HFFc6 (cell line): ENCODE measurements at places on chromosomes 2 and 18.

DNA sequence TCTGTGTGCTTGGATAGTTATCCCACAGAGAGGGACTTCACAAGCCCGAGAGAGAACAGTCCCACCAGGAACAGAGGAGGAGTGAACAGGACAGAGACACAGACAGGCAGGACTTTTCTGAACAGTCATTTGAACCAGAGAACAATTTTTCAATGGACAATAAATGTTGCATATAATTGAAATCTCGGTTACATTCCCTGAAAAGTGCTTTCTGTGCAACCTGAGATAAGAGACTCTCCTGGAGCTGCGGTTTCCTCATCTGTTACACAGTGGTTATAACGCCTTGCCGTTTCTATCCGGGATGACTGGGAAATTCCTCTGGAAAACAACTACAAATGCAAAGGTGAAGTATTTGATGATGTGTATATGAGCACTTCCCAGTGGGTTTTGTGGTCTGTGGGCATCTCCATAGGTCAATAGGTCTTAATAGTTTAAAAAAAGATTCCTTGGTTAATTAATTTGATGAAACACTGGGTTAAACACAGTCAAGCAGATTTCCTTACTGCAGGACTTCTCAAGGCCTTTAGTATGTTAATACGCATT lies 87.2 kb upstream of the HPCAL1 start:
- no peak for DNase-seq

DNA sequence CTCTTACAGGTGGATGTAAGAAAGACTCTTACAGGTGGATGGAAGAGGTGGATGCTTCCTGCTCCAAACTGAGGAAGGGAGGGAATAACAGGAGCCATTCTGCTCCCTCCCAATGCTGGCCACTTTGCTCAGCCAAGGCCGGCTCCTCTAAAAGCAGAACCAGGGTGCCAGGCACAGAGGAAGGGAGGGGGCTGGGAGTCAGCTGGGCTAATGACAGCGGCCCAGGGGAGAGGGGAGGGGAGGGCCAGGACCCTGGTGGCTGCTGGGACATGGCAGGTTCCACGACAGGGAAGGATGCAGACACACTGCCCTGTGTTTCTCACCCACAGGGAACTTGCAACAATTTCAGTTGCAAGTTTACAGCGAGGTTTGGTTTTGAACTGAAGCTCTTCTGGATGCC lies 173.4 kb downstream of the ANAPC1 start:
- no peak for DNase-seq

GRCh38 chr2:46813680-46814079 lies 101.9 kb downstream of the MCFD2 start:
- DNase-seq, result no peak

GRCh38 chr2:240461471-240462072 lies 26.1 kb downstream of the GPC1 start:
- no peak for DNase-seq

GRCh38 chr2:52428224-52428623 lies 1339.4 kb upstream of the CHAC2 start:
- no peak for DNase-seq

GRCh38 chr2:158998551-158999248 lies 30.3 kb downstream of the TANC1 start:
- DNase-seq, result no peak

- DNase-seq, result no peak
Measured at GRCh38 chr2:205733648-205734047, 51.3 kb downstream of the NRP2 start.

DNA sequence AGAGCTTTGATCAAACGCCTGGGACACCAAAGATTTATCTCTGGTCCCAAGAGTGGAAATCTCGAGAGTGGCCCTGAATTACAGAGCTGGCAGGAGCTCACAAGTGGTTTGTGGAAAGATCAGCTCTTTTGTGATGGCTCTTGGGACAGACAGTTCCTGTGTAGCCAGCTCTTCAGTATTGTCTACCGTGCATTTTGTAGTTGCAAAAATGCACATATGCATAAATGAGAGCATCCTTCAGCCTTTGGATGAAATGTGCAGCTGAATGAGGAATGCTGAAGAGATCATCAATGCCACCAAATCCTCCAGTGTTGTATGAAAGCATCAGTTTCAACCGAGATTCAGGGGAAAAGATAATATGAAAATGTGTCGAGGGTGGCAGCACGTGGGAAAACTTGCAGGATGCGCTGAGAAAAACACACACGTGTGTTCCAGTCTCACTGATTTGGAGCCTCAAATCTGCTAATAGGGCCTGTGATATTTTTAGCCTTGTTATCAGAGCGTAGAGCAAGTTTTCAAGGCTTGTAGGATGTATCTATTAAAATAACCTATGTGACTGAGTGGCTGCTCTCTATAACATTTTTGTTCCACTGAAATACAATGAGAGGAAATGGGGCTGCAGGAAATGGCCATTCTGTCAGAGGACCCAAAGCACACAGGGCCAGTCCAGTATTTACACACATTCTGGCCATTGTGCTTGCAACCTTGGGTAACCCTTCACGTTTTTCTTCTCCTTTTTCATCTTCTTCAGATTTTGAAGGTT lies 138.7 kb downstream of the PRKCE start:
- no peak for DNase-seq

- DNase-seq, result no peak
Measured at GRCh38 chr2:128941751-128942150, 623.1 kb upstream of the HS6ST1 start.

- DNase-seq, result peak; percentile 43
Measured at GRCh38 chr2:231132129-231132528, 7.3 kb upstream of the HTR2B start.

GRCh38 chr2:83069724-83070123 lies 1389.4 kb downstream of the SUCLG1 start:
- DNase-seq, result peak; percentile 13

DNA sequence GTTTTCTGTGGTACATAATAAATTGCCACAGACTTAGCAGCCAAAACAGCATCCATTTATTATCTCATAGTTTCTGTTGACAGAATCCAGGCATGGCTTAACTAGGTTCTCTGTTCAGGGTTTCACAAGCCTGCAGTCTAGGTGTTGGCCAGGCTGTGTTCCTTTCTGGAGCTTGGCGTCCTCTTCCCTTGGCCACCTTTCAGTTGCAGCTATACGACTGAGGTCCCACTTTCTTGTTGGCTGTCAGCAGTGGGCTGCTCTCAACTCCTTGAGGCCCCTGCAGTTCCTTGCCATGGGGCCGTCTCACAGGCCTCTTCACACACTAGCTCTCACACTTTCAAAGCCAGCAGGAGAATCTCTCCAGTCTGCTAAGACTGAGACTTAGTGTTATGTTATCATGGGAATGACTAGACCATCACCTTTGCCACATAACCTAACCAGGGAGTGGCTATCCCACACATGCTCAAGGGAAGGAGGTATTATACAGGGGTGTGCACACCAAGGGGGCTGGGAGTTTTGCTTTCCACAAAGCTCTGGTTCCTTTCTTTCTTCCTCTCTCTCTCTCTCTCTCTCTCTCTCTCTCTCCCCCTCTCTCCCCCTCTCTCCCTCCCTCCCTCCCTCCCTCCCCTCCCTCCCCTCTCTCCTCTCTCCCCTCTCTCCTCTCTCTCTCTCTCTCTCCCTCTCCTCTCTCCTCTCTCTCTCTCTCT lies 15.8 kb downstream of the RIOK3 start:
- DNase-seq, result no peak

- no peak for DNase-seq
Measured at GRCh38 chr2:150557020-150557600, 69.6 kb upstream of the RND3 start.

DNA sequence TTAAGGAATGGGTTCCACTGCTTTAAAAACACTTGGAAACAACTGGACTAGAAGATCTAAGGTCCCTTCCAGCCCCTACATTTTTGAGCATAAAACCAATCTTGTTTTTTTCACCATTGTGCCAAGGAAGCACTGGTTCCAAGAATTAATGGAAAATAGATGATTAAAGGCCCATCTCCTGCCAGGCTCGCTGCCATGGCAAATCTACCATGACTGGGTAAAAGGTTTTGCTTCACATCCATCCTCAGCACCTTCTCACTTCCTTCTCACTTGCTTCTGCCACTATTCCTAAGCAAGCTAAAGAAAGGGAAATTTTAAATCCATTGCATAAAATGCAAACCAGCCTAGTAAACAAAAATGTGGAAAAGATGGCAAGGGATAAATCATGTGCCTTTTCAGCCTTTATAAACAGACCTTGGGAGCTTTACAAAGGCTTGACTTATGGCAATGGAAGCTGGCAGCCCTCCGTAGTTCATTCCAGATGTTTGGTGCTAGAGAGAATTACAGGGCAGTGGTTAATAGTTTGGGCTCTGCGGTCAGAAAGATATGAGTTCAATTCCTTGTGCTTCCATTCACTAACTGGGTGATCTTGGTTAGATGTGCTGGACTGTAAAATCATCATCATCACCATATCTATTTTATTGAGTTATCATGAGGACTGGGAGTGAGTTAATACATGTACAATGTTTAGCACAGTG lies 27.0 kb upstream of the ST3GAL5 start:
- DNase-seq, result no peak

DNA sequence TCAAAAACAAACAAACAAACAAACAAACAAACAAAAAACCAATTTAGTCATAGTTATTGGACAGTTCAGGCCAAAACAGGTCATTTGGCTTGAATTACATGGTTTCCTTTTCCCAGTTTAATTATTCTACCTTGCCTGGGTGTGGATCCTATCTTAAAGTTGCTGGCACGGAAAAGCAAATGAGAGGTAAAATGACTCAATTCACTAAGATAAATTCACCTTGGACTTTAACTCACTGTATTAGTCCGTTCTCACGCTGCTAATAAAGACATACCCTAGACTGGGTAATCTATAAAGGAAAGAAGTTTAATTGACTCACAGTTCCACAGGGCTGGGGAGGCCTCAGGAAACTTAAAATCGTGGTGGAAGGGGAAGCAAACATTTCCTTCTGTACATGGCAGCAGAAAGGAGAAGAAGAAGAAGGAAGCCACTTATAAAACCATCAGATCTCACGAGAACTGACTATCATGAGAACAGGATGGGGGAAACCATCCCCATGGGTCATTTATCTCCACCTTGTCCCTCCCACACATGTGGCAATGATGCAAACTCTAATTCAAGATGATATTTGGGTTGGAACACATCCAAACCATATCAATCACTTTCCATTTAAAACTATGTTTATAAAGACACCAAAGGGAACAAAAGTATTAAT lies 22.5 kb upstream of the TRAPPC8 start:
- DNase-seq, result no peak

DNA sequence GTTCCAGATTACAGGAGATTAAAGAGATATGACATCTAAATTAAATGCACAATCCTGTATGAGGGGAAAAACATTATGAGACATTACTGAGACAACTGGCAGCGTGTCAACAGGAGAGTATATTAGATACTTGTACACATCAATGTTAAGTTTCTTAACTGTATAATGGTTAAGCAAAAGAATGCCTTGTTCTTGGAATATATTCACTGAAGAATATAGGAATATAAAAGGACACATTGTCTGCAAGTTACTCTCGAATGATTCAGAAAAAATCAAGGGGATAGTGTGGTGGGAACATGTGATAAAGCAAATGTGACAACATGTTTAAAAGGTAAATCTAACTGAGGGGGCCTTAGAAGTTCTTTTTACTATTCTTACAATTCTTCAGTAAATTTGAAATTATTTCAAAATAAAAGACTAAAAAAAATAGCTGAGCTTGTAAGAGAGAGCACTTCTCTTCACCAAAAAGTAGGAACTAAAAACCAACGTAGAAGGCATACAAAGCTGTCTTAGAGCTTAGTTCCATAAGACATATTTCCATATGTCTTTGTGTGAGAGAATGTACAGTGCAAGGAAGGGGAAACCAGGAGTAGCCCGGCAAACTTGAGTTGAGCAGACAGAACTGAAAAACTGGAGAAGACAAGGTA lies 7.5 kb downstream of the WDPCP start:
- no peak for DNase-seq

DNA sequence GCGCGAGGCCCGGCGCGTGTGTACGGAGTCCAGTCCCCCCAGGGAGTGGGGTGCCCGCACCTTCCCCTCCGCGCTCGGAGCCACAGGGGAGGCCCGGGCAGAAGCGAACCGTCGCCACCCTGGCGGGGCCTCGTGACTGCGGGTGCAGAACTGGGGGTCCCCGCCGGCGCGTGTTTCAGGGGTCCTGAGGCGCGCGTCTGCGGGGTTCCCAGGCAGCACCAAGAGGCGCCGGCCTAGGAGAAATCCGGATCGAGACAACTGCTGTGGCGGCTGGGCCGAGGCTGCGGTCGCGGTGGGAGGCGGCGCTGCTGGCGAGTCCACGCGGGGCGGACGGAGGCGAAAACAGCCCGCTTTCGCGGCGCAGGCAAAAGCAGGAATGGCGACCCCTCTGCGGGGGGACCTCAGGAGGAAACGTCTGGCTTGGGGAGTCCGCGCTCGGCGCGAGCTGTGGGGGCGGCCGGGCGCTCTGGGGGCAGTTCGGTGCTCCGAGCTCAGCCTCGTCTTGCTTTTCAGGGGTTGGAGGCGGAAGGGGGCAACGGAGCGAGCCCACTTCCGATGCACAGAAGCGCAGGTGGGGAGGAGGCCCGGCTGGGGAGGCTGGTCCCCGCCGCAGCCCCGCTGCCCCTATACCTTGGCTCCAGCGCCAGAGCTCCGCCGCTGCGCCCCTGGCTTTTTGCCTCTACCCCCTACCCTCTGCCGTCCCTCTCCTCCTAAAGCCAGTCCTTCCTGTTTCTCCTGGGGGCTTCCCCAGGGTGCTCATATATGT lies 81.5 kb upstream of the LDLRAD4 start:
- DNase-seq, result no peak
